Stimulated activated CD4-positive, alpha-beta T cell treated with anti-CD3 and anti-CD28 coated beads, Interleukin-4, amount 100 ng/mL, for 4 hours (primary cell): ENCODE measurements at places on chromosomes 5 and 9.

GRCh38 chr5:56610093-56610698, 205.2 kb upstream of the MAP3K1 start:
- DNase-seq: peak; percentile 17

- DNase-seq: no peak
These were observed 152.3 kb downstream of the TSSK1B start for GRCh38 chr5:113282472-113282871.

GRCh38 chr5:9691261-9691660, 61.1 kb upstream of the TAS2R1 start:
- DNase-seq: no peak

- DNase-seq: peak; percentile 19
These were observed 92.1 kb downstream of the LMNB1 start for GRCh38 chr5:126869005-126869451.

GRCh38 chr5:179862296-179862695, 3.7 kb upstream of the MRNIP start:
- DNase-seq: no peak

DNA sequence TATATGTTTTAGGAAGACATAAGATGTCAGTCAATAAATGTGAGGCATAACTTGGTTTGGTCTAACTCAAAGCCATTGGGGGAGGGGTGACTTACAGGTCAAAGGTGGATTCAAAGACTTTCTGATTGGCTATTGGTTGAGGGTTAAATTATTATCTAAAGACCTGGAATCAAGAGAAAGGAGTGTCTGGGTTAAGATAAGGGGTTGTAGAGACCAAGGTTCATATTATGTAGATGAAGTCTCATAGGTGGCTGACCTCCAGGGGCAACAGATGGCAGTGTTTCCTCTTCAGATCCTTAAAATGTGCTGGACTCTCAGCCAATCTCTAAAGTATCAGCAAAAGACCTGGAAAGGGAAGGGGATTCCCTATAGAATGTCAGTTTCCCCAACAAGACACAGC, 51.3 kb upstream of the MINAR2 start:
- no peak for DNase-seq

DNA sequence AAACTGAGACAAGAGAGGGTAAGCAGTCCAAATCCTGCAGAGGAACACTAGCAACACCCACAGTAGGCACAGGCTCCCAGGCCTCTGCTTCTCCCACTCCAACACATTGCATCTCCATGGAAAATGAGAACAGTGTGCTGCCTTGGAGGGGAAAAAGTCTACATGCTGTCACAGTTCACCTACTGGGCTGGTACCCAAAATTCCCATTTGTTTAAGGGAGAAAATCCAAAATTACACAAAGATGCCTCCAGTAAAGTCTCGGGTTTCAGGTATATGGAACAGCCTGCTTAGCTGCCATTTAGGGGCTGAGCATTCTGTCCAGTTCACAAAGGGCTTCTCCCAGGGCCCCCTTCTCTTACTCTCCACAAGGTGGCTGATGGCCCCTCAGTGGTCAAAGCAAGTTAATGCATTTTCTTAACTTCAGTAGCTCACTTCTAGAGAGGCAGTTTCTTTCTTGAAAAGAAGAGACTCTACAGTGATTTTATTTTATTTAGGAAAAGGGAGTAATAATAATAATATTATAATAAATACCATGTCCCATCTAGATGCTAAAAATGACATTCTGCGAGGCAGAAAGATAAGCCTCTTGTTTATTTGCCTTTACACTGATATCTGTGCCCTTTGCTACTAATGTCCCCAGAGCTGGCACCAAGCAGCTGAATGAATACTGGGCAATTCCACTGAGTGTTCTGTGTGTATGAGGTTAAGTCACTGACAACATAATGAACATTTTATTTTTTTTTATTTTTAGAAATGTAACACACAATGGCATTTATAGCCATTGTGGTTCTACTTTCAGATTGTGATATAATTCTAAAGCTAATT, 89.4 kb downstream of the RGS7BP start:
- DNase-seq: no peak

GRCh38 chr9:126668058-126668457, 54.3 kb downstream of the LMX1B start:
- no peak for DNase-seq

DNA sequence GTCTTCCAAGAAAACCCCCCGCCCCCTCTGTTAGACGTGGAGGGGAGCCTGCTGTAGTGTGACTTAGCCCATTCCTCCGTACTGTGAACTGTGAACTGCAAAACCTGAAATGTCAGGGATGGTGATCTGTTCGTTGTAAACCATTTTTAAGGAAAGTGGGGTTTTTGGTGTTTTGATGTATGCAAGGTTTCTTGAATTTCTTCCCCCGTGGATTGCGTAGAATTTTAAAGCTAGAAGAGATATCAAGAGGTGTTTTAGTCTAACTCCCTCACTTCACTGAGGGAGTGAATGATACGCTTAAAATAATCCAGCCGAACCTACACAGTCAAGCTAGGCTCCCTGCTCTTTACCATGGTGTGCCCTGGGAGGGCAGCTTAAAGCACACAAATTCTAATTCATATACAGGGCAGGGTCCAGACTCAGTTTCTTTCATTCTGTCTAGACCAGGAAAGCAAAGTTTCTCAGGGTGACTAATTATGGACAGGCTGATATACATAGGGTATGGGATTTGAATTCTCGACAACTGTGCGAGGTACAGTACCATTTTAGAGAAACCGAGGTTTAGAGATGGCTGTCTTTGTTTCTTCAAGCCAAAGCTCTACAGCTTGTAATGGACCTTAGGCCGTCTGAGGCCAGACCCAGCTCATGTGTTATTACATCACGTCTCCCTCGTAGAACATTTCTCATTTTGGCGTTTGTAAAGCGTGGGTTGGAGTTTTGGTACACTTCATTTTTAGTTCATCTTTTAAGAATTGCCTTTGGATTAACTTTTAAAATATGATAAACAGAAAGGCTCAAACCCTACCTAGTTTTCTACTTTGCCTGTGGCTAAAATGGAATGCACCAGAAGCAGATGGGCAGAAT, 2.7 kb downstream of the PTGER4 start:
- no peak for DNase-seq

DNA sequence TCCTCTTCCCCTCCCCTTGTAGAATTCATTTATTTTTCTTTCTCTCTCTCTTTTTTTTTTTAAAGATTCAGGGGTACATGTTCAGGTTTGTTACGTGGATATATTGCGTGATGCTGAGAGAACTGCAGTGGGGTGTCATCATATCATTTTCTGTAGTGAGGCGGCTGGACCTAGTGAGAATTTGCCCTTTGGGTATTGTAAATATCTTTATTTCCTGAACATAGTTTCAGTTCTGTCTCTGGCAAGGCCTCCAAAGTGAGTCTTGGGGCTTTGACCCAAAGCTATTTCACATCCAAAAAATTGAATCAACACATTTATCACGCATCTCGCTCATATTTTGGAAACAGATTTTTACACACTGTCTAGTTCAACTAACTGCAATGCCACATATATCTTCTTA, 25.4 kb upstream of the MYOT start:
- no peak for DNase-seq
